Left lobe of liver (tissue), 2 donors: ENCODE measurements at places on chromosomes 1 and 21. TPM values are rescaled to one million over a fixed set of nuclear protein-coding genes. Genes with fewer than 3 reads are reported as not detected.

- peak; percentile 19 for DNase-seq
Measured at GRCh38 chr1:178581351-178582303, 68.7 kb downstream of the TEX35 start.

- no peak for DNase-seq
Measured at GRCh38 chr1:58695206-58695605, 4.7 kb downstream of the MYSM1 start.

GRCh38 chr1:21238141-21238800 is 52.0 kb downstream of the ECE1 start:
- DNase-seq = no peak

GRCh38 chr21:33380483-33380998 is 22.7 kb upstream of the IFNGR2 start:
- peak; percentile 71 for DNase-seq

GRCh38 chr1:54219688-54220003 is 19.7 kb downstream of the MRPL37 start:
- DNase-seq = no peak

DNA sequence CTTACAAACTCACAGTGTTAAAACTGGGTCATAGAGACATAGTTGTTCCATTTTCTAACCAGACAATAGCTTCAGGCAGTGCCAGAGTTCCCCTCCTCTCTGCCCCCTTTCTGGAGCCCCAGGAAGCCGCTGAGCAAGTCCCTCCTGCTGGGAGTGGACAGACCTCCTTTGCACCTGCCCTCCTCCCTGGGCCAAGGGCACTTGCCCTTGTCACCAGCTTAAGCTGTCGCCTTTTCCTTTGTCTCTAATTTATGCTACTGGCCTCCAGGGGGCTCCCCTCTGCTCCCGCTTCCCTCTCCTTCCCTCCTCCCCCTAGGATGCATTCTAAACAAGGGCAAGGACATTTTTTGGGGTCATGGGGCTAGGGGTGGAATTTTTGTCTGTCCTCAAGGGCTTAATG is 182.4 kb downstream of the MIS18A start:
- DNase-seq = no peak

- no peak for DNase-seq
Measured at GRCh38 chr1:30185809-30186208, 537.6 kb downstream of the MATN1 start.

DNA sequence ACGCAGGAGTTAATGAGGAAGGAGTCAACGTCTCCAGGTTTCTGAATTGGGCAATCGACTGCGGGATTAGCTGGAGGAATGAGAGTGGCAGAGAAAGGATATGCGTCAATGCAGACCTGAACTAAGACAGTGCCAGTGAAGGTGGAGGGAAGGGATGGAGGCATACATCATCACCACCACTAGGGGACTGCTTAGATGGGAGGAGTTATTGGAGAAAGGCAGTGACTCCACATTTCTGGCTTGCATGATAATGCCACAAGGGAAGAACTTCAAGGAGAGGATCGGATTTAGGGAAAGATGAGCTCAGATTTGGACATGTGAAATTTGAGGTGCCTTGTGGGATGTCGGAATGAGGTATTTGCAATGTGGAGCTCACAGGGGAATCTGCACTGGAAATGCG is 17.5 kb downstream of the VASH2 start:
- no peak for DNase-seq

GRCh38 chr1:35324486-35324885 is 56.0 kb downstream of the ZMYM4 start:
- no peak for DNase-seq

- DNase-seq = no peak
Measured at GRCh38 chr1:17798799-17799382, 43.8 kb downstream of the ACTL8 start.

DNA sequence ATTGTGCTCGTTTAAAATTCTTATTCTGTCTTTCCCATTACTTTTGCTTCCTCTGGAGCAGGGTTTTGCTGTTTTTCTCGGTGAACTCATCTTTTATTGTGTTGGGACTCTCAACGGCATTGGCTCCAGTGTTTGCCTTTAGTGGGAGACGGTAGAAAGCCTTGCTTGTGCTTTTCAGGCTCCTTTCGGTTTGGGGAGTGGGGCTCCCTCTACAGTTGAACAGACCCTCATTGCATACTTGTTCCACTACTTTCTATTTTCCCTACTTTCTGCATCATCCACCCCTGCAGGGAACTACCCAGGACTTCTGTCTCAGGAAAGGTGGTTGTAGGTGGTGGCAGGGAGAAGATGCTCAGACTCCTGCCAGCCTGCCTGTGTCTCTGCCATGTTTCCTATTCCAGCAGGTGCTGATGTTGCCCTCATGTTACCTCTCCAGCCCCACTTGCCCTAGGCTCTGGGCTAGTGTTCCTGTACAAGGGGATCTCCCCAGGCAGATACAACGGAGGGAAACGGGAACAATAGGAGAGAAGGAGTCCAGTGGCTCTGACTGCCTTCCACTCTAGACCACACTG is 68.5 kb upstream of the ZBTB18 start:
- no peak for DNase-seq

DNA sequence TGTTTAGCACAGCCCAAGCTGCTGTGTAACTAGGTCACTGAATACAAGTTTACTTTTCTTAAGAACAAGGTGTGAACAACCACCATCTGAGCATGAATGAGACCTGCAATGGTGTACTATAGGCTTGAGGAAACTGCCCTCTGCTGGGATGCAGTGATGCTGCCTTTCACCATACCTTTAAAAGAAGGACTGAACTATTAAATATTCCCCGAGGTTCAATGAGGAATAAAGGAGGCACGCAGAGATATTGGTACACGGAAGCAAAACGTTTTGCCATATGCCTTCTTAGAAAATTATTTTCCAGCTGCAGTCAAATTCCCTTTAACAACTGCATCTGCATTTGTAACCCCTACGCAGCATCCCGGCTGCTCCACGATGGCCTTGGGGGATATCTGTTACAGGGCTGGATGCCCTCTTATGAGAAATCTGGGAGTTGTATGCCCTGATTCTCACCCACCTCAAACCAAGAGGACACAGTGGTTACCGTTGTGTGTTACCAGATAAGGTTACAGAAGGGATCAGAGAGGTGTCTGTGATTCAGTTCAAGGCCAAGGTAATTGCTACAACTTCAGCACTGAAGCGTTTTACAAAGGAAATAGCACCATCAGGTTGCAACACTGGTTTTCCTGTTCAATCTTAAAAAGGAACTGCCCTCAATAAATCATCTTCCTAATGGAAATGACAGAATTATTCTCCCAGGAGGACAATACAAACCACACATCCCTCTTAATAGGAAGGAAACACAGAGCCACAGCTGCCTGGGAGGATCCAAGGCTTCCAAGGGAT is 470.5 kb downstream of the LTN1 start:
- no peak for DNase-seq

GRCh38 chr1:44786138-44786840 is 1.7 kb downstream of the BEST4 start:
- DNase-seq = no peak

CELSR2 gene
- total RNA-seq = 3.9 TPM

SLC5A3 gene
- 9.1 TPM for total RNA-seq
